SK-N-DZ (cell line): ENCODE measurements at places on chromosomes 6 and 20.

GRCh38 chr6:109038837-109039398, 55.7 kb downstream of the SESN1 start:
- DNase-seq = no peak

DNA sequence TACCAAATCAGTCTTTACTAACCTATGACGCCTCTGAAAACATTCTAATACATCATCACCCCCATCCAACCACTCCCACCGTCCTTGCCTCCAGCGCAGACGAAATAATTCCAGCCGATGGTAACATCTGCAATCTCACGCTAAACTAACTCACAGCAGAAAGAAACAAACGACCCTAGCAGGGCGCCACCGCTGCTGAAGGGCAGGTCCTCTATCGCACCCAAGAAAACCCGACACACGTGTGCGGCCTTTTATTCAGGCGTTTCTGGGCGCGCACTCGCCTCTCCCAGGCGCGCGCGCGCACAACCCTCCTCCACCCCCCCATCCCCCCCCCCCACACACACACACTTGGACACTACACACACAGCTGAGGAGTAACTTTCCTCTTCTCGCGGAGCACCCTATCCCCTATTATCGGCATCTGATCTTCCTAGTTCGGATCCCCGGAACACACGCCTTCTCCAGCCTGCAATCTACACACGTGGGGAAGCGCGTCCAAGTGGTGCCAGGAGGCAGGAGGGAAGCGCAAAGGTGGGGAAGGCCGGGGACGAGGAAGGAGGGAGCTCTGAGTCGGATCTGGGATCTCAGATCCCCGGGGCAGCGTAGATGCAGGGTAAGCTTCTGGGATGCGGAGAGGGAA, 1.4 kb downstream of the GFOD1 start:
- DNase-seq = peak; percentile 67

- DNase-seq = no peak
These were observed 1.1 kb downstream of the DEF6 start for GRCh38 chr6:35298625-35299140.

- DNase-seq = no peak
These were observed 5.3 kb upstream of the TNFRSF6B start for GRCh38 chr20:63690898-63691710.

DNA sequence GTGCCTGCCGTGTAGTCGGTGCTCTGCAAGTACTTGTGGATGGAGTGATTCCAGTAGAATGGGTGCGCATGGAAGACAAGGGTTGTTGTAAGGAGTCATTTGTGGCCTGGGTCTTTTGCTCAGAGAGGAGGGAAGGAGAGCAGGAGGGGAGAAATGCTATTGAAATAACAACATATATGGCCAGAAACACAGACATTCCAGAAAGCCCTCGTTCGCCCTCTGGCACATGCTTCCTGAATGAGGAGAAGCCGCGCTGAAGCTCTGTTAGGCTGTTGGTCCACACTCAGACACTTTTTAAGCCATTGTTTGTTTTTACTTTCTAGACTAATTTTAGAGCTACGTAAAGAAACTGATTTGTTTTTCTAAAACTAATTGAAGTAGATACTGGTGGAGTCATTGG, 107.4 kb downstream of the RPP40 start:
- DNase-seq = no peak

DNA sequence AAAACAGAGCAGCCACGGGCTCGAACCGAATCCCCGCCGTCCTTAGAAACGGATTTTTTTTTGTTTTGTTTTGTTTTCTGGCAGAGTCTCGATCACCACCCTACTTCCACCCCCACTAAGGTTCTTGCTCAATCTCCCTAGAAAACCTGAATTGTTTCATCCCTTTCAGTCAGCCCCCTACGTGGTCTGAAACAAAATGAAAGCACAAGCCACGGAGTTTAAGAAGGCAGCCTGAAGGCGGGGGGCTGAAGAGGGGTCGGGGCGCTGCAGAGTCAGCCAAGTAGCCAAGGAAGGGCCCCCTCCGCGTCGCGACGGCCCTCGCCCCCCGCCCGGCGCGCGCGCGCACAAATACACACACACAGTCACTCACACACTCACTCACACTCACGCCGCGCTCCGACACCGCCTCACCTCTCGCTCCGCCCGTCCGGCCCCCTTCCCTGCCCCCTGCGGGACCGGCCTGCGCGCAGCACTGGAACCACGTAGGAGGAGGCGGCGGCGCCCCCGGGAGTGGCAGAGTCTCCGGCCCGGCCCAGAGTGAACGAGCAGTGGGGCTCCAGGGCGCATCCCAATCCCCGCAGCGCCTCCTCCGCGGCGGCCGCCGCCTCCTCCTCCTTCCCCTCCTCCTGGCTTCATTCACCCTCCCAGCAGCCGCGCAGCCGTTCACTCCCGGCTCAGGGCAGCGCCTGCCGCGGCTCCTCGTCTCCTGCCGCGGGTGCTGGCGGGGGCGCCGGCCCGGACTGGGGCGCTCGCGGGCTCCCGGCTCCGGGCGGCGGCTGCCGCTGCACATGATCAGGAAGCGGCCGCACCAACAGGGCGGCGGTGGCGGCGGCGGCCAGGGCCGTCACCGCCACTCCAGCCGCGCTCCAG, 1.4 kb downstream of the ATXN1 start:
- peak; percentile 73 for DNase-seq

DNA sequence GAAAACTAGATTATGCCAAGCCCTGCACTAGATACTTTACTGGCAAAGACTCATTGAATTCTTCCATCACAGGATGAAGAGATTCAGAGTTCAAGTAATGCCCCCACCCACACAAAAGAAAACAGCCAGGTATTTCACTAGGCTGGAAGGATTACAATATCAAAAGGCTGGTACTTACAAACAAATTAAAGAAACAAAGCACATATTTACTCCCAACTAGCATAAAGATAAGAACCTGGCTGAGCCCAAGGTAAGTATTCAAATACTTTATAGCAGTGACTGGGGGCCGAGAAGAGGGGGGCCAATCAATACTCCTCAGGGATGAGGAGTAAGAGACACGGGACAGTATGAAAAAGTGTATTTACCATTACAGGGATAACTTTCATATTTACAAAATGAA, 3.7 kb downstream of the ACOT8 start:
- no peak for DNase-seq

- no peak for DNase-seq
These were observed 2.0 kb upstream of the PNPLA1 start for GRCh38 chr6:36267731-36268477.

GRCh38 chr6:107075951-107076381, 39.3 kb downstream of the BEND3 start:
- no peak for DNase-seq

DNA sequence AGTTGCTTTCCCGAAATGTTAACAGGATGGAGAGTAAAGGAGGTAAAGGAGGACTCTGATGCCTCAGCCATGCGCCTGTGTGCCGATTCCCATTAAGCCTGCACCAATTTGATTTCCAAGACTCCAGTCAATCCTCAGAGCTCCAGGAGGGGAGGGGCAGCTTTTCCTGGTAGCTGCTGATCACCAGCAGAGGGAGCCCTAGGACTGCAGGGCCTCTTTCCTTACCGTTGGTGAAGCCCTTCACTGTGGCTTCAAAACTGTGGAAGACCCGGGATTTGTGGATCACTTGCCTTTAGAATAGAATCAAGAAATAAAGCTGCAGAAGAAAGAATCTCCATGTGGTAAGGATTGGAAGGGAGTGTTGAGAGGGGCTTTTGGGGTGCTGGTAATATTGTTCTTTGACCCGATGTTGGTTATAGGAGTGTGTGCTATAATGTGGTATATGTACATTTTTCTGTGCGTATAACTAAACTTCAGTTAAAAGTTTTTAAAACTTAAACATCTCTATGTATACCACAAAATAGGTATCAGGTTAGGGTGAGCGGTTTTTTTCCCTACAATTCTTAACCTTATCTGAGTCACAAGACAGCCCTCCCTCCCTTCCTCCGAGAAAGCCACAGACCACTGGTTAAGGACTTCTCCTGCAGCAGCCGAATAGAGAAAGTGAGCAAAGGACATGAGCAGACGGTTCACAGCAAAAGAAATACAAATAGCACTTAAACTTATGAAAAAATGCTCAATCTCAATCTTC, 6.9 kb upstream of the OSER1 start:
- peak; percentile 82 for DNase-seq

GRCh38 chr6:51152594-51152993, 333.9 kb downstream of the TFAP2B start:
- DNase-seq = no peak

DNA sequence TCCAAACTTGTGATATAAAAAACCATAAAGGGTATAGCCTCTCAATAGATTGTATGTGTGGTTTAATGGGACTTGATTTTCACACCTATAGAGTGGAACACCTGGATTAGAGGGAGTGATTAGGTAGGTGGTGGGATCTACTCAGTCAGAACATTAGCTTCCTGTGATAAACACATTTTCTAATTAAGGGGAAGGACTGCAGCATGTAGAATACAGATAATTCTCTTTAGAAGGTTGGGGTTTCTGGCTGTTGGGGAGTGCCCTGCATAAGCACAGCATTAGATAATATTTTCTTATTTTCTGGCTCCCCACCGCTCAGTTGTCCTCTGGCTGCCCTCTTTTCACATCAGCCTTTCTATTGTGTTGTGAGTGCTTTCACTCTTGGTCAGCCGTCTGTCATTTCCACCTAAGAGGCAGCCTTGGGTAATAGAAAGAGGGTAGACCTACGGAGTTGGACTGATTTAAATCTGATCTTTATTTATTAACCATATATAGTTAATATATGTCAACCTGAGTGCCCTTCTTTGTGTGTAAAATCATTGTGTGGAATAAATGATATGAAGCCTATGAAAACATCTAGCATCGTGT, 8.0 kb downstream of the CSE1L start:
- DNase-seq = no peak

- DNase-seq = no peak
These were observed 200.3 kb upstream of the FAM83B start for GRCh38 chr6:54646069-54646950.

DNA sequence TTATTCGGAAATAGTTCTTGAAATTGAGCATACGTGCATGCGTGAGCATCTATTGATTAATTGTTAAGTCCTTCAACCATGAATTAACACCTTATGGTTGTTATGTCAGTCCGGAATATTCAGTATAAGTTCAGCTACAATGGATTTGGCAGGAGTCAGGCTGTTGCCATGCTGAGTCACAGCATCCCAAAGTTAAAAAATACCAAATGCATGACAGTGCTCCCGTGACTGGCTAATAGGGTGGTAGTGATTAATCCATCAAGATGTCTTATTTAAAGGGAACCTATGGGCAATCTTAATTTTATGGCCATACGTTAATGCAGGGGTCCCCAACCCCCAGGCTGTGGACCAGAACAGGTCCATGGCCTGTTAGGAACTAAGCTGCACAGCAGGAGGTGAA, 10.5 kb downstream of the RAE1 start:
- no peak for DNase-seq

DNA sequence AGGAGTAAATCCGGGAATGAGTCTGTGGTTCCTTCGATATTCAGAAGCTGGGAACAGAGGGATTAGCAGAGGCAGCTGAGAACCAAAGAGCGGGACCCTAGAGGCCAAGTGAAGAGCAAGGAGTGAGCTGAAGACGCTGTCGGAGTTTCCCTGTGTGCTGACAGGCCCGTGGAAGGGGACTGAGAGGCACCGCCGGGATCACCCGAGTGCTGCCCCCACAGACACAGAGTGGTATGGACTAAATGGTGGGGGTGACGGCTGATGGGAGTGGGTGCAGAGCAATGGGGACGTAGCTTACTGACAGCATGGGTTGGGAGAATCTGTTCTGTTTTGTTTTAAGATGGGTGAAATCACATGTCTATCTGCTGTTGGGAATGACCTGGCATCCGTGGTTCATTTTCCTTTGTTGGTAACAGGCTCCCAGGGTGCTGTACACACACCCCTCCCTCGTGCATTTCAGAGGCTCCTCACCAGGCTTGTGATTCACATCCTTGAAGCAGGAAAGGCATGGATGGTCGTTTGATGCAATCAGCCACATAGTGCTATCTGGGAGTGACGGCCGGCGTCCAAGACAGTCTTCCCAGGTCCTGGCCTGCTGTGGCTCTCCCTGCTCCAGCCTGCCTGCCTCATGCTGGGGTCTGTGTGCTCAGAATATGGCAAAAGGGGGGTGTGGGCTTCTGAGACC, 97.4 kb downstream of the THBS2 start:
- DNase-seq = no peak

- DNase-seq = no peak
These were observed 6.5 kb downstream of the BMP5 start for GRCh38 chr6:55868771-55869479.

DNA sequence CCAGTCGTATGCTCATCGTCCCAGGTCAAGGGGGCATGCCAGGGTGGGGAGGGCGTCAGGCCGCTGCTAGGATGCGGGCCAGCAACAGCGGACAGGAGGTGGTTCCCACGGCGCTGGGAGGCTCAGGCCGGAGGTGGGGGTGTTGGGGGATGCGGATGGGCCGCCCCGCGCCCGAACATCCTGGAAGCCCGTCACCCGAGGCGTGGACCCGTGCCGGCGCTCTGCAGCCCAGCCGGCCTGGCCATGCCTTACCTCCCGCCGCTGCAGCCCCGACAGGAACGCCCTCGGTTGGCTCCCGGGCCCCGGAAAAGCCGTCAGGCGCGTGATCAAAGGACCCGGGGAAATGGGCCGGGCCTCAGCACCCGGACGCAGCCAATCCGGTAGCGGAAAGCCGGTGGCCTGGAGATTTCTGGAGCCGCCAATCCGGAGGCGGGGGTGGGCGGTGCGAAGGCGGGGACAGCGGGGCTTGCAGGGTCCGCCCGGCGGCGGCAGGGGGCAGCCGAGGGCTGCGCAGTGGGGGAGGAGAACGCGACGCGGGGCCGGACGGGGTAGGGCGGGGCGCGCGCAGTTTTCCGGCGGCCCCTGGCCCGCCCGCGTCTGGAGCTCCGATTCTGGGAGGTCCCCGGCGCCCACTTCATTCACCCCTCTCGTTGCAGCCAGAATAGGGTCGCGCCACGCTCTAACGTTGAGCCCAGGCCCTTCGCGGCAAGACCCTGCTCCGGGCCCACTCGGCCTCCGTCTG, at the start of gene SMIM29:
SMIM29 (minus strand) TSS at position 280 of the 742 bp plus-strand sequence. CDS start 1,215 bp downstream, outside the sequence.
- DNase-seq = peak; percentile 92

DNA sequence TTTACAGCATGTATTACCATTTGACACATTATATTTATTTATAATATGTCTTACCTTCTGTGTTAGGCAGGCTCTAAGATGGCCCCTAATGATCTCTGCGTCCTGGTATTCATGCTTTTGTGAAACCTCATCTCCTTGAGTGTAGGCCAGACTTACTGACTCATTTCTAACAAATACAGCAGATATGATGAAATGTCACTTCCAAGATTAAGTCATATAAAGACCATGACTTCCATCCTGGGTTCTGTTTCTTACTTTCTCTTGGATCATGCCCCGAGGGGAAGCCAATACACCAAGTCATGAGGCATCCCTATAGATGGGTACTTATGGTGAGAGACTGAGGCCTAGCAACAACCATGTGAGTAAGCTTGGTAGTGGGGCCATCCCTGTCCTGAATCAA, 30.2 kb downstream of the ZHX3 start:
- no peak for DNase-seq
